ENCODE measurements at places on chromosomes 2 and 18. TPM values are rescaled to one million over a fixed set of nuclear protein-coding genes. Genes with fewer than 3 reads are reported as not detected.

- DNase-seq, result no peak
These were observed 900.7 kb downstream of the SOCS6 start for GRCh38 chr18:71189581-71189980.

GRCh38 chr2:191150600-191151330, at the start of gene STAT4:
TSS of gene STAT4 (minus strand) at chr2:191150994. CDS start at chr2:191148203, 2,791 bp downstream.
- peak; percentile 75 for DNase-seq

GRCh38 chr2:1515073-1515430, 101.8 kb downstream of the TPO start:
- DNase-seq, result no peak

DNA sequence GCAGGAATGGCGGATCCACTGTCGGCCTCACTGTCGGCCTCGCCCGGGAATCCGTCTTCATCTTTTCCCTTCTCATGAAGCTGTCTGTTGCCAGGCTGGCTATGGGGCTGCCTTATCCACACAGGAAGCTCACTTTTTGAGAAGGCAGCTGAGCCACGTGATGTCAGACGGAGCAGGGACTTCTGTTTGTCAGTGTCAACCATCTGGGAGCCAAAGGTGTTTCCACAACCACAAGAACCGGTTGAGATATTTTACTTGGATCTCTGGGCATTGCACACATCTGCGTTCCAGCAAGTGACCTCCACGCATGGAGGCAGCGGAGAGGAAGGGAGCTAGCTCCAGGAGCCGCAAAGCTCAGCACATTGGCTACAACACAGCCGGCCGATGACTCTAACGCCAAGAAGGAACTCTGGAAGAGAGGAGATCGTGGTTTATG, 27.4 kb upstream of the TAF1B start:
- DNase-seq, result no peak

- DNase-seq, result no peak
These were observed 56.7 kb downstream of the NETO1 start for GRCh38 chr18:72811047-72811446.

DNA sequence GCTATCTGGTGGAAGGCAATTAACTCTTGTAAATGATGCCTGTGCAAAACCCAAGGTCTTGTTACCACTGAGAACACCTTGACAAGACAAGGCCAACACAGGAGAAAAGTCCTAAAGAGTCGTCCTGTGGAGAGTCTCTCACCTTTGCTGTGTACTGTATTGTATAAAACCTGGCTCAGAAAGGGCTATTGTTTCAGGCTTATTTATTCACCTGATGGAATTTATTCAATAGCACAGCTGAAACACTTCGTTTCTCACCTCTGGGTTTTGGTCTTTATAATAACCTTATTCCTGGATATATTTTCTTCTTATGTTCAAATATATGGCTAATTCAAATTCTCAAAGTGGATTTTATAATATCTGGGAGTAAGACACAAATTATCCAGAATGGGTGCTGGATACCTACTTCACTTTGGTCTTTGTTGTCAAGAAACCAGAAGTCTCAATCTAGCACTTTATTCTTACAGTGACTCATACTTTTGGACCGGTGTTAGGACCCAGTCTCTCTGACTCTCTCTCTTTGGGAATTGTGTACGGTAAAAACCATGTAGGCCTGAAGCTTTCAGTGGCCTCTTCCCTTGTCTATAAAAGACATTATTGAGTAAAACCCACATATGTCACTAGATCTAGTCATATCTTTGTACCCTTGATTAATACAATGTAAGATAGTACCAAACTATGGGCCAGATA, 16.1 kb upstream of the STAT4 start:
- DNase-seq, result no peak

- DNase-seq, result peak; percentile 58
These were observed 124.1 kb downstream of the ANKRD30BL start for GRCh38 chr2:132037527-132038178.

GRCh38 chr2:54704238-54704637, 19.2 kb upstream of the EML6 start:
- DNase-seq, result no peak

DNA sequence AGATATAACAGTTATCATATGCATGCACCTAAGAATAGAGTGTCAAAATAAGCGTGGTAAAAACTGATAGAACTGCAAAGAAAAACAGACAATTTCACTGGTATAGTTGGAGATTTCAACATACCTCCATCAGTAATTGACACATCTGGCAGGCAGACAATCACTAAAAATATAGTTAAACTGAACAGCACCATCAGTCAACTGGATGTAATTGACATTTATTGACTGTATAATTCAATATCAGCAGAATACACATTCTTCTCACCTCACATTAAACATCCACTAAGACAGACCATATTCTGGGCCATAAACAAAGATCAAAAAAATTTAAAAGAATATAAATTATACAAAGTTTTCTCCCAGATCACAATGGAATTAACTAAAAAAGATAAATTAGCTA, 378.5 kb upstream of the RGPD4 start:
- DNase-seq, result no peak

DNA sequence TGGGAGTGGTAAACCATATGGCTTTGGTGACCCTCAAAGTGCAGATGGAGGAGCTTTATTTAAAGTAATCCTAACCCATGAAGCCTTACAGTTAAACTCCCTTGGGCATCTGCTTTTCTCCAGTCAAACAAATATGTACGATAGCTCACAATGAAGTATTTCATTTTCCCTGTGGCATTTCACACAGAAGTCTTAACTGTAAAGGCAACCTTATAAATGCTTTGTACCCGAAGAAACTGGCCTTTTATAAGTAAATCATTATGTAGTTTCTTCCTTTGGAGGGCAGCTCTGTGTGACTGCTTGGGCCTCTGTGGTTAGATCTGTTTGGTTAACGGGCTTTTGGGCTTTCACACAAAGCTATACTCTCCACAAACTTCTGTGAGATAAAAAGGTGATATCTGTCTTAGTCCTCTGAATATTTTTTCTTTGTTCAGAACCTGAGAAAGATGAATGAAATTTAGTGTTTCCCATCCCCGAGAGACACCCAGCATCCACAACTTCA, 46.6 kb downstream of the SCN1A start:
- no peak for DNase-seq

DNA sequence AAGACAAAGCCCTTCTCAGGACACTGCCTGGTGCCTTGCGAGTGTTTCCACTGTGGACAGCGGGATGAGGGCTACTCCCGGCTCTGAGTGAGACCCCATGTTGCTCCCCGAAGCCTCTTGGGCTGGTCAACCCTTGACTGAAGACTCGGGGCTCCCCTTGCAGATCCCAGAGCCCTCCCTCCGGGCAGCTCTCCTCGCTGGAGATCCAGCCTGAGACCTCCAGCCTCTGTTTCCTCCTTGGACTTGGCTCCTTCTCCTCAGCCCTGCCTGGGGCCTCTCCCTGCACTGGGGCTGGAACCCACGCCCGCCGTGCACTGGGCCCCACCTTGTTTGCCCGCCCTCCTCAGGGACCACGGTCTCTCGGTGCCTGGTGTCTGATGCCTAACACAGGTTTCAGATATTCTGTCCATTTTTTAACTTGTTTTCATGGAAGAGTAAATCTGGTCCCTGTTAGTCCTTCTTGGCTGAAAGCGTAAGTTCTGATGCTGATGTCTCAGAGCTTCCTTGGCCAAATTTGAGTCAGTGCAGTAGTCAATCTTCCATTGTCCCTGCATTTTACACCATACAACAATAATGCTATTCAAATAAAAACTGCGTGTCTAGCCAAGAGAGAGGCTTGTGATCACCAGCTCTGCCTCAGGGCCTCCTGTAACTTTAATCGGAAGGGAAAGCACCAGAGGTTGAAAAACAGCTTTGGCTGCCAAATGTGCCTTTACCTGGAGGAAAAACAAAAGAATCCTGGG, 139.3 kb upstream of the CTDP1 start:
- no peak for DNase-seq

DNA sequence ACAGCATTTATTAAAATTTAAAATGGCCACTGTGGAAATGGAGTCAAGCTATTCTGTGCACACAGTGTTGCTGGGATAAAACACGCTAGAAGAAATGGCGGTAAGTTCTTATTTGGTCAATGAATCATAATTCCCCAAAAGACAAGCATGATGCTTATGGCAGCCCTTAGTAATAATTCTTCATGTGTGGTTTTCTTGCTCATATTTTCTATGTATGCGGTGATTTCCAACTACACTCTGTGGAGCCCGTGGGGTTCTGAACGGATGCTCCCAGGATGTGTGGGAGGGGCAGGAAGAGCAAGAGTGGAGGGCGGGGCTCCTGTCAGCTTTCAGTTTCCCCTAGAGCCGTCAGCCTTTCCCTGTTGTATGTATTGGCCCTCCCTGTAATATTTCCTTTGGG, 91.7 kb upstream of the RMDN2 start:
- no peak for DNase-seq

- DNase-seq, result no peak
These were observed 41.2 kb downstream of the TAF4B start for GRCh38 chr18:26267357-26267930.

- DNase-seq, result no peak
These were observed 2045.9 kb upstream of the CELF4 start for GRCh38 chr18:39611381-39612100.

GRCh38 chr2:168510125-168510756, 54.2 kb downstream of the CERS6 start:
- no peak for DNase-seq

DNA sequence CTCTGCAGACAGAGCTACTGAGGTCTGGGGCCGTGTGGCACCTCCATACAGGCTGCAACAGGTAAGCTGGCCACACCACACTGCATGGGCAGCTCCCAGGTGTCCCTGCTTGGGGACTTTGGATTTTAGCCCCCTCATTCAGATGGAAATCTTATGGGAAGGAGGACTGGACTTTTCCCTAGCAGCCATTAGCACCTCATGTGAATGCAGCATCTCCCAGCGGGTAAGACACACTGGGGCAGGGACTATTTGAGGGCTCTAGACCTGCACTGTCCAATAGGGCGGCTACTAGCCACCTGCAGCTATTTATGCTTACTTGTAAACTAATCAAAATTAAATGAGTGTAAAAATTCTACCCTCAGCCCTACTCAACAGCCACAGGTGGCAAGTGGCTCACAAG, 34.2 kb upstream of the GLI2 start:
- DNase-seq, result no peak

DNA sequence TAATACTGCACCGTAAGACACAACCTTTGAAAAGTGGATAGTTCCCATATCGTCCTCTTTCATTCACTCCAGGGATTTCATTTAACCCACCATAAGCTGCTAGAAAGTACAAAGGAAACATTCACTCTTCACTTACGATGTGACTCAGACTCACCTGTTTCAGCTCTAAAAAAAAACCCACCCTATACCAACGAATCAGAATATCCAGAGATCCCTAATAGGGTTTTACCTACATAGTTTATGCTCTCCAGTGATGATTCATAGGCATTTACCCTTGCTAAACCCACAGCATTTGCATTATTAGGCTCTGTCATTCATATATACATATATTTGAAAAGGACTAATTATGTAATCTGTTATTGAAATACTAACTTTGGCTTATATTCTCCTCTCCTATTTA, 60.2 kb downstream of the PRPF40A start:
- DNase-seq, result no peak

DNA sequence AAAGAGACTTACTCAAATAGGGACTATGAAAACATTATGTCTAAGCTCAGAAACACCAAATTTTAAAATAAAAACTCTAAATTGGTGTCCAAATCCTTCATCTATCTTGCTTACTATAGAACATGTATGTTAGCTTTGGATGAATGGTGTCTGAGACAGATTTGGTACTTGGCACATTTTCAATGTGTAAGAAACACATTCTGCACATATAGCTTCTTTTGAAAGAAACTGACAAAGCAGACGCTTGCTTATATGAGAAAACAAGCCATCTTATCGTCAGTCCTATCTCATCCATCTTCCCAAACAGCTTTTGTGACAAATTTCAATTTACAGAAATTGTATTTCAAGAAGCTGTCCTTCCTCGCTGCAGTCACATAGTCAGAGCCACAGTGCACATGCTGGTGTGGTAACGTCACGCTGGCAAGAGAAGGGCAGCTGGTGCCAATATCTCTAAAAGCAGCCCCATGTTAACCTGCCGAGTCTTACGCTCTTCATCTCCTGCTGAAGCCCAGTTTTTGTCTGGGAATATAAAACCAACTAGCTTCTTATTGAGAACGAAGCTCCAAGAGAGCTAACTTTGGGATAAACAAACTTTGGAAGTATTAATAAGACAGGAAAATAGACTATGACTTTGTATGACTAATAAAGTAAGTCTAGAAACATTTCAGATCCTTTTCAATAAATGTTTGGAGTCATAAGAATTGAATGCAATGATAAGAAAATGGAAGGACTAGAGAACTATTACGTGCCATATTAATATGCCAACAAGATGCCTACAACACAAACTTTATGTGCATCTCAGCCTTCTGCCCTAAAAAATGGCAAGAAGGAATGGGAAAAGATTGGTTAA, 74.9 kb upstream of the TFCP2L1 start:
- no peak for DNase-seq

DNA sequence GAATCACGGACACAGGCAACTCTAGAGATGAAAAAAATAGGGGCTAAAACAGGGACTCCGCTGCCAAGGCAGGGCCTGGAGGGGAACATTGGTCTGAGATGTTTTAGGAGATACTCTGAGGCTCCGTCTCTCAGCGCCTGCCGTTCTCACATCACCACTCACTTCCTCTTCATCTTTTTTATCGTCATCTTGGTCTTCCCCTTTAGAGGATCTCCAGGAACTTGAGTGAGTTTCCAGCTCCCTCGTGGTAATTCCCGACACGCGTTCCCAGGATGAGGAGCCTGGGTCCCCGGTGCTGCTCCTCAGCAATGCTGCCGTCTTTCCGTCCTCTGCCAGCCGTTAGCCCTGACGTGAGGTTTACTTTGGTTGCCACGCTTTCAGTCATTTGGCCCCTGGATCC, 16.1 kb downstream of the MLPH start:
- peak; percentile 62 for DNase-seq

The SF3B1 gene
- total RNA-seq, result 252 TPM

The TMEM37 gene
- 23.8 TPM for total RNA-seq

The KCNF1 gene
- 0.17 TPM for total RNA-seq

The SANBR gene
- total RNA-seq, result 11.1 TPM

The CFAP53 gene
- not detected for total RNA-seq

The HOXD4 gene
- total RNA-seq, result 0.84 TPM

The COL4A4 gene
- total RNA-seq, result 36.1 TPM

The SAG gene
- not detected for total RNA-seq

The SMAD7 gene
- total RNA-seq, result 68.9 TPM
